Germinal center (tissue), 1 donor: ENCODE measurements at places on chromosomes 16 and 17.

DNA sequence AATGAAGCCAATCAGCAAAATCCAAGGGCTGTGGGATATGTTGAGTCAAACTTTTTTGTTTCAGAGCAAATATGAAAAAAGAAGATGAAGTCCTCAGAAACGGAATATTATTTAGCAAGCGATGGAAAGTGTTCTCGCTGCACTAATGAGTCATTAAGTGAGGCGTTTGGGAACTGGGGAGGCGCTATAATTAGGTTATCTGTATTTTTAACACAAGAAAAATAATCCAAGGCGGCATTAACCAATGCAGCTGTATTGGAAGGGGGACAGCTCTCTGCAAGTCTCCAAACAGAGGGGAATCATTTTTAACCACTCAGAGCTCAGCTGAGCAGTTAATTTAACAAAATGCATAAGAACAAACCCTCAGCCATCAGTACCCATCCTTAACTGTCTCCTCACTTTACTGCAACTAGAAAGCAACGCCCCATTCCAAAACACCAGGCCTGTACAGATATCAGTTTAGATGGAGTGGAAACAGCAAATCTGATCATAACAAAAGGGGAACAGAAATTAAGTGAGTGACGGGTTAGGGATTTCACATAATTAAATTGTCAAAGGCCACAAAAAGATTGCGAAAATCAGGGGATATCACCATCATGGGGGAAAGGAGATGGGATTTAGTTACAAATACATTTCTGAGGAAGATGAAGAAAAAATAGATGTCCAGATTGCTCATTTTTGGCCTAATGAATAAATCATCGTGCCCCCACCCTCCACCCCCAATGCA lies 211.0 kb upstream of the TOX3 start:
- no peak for DNase-seq

- DNase-seq = no peak
Measured at GRCh38 chr17:51391982-51392654, 131.8 kb downstream of the UTP18 start.

- DNase-seq = peak; percentile 71
Measured at GRCh38 chr17:79803997-79804855, 7.3 kb upstream of the CBX8 start.

- no peak for DNase-seq
Measured at GRCh38 chr16:18839555-18839954, 38.2 kb upstream of the ARL6IP1 start.

- no peak for DNase-seq
Measured at GRCh38 chr16:72989579-72990551, 58.1 kb downstream of the ZFHX3 start.

DNA sequence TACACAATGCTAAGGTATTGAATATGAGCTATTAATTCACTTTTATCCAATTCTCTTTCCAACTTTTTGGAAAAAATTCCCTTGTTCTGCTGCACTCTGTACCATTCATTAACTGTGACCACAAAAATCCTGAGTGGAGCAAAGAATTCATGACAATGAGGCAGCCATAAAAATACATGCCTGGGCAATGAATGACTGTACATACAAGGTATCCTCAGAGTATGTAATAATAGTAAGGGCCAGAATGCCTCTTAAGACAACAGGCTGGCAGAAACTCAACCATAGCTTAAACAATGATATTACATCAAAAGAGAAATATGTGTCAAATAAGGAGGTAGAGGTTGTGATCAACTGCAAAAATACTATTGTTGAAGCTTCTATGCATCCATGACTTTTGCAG lies 74.7 kb upstream of the CA10 start:
- DNase-seq = no peak

- no peak for DNase-seq
Measured at GRCh38 chr16:50061326-50061725, 4.4 kb upstream of the HEATR3 start.

GRCh38 chr16:30040221-30040620 lies 9.2 kb upstream of the TLCD3B start:
- DNase-seq = no peak

DNA sequence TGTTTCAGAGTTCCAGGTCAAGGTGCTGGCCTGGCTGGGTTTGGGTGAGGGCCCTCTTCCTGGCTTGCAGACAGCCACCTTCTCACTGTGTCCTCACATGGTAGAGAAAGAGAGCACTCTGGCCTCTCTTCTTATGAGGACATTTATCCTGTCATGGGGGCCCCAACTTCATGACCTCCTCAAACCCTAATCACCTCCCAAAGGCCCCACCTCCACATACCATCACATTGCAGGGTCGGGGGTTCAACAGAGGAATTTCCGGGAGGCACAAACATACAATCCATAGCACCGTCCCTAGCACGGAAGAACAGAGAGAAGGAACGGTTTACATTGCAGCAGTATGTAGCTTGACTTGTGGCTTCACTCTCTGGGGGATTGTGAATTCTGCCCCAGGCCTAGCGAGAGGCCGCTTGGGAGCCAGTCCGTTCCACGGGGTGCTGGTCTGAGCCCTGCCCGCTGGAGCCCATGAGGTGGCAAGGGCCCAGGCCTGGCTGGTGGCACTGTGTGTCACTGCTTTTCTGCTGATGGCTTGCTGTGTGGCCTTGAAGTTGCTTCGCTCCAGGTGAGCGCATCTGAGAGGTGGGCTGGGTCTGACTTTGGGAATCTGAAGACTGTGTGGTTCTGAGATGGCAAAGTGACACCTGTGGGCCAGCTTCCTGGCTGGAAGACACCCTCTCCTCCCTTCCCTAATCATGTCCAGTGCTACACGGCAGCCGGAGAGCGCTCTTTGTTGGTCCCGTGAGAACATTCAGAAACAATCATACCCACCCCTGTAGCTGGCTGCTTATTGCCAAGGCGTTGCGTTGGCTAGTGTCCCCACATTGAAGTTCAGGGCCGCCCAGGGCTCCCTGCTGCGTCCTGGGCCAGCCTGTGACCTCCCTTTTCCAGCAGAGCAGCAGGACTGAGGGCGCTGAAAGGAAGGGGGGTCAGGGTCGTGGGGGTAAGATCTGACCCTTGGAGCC lies 98.3 kb downstream of the CMIP start:
- no peak for DNase-seq

GRCh38 chr16:53629607-53630312 lies 73.9 kb downstream of the RPGRIP1L start:
- DNase-seq = no peak

DNA sequence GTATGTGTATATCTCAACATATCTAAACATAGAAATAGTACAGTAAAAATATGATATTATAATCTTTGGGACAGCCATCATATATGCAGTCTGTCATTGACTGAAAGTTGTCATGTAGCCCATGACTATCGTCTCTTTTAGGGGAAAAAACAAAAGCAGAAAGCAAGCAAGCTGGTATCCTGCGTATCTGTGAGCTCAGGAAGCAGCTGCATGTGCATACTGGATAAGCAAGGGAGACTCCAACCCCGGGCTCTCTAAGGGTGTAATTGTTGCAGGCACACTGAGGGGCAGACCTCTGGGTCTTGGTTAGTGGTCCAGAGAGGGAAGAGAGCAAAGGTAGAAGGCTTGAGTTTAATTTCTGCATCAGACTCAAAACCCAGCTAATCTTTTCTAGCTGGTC lies 581.1 kb downstream of the MAF start:
- no peak for DNase-seq
